T-cell (primary cell): ENCODE measurements at places on chromosomes 1 and 21.

GRCh38 chr1:62955666-62956065 lies 171.7 kb downstream of the ATG4C start:
- DNase-seq, result no peak

DNA sequence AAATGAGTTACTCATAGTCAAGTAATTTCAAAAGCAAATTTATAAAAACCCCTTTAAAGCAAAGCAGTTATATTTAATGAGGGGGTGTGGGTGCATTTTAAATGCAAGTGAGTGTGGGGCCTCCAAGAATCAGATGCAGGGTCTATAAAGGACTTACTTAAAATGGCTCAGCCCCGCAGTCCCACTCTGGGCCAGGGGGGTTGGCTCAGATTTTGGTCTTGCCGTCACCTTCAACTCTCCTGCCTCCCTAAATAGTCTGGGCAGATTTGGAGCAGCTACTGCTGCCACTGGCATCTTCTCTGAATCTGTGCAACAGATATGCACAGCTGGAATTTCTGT lies 16.2 kb downstream of the AMPD2 start:
- DNase-seq, result no peak

GRCh38 chr1:1894354-1895059 lies 3.6 kb upstream of the GNB1 start:
- DNase-seq, result no peak

GRCh38 chr1:10639011-10639774 lies 157.3 kb downstream of the CASZ1 start:
- no peak for DNase-seq

- DNase-seq, result no peak
Measured at GRCh38 chr1:163029901-163030300, 39.3 kb upstream of the RGS4 start.

DNA sequence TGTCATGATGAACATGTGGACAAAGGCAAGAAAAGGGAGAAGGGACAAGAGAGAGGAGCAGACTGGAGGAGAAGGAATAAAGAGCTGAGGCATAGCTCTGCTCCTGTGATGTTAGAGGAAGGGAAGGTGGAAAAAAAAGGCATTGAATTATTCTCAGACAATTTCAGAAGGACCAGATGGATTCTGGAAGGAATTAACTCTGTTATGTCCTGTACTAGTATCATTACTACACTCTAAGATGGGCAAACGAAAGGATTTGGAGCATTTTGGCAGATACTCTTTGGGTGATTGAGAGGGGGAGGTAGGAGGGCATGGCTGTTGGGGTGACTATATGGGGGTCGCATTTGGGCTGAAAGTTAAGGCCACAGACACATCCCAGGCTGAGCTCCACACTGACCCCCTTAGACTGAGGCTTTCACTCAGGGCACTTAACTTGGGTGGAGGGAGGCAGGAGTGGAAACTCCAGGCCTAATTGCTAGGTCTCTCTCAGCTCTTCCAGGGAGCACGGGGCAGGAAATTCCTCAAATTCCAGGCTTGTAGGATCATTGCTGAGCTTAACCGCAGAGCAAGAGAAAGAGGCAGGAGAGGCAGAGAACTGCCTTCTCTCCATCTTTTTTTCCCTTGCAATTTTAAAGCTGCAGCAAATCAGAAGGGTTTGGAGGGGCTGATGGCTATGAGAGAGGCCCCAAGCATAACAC lies 25.9 kb downstream of the KIRREL1 start:
- DNase-seq, result no peak

- DNase-seq, result peak; percentile 47
Measured at GRCh38 chr1:21368515-21369289, 71.2 kb upstream of the NBPF3 start.

DNA sequence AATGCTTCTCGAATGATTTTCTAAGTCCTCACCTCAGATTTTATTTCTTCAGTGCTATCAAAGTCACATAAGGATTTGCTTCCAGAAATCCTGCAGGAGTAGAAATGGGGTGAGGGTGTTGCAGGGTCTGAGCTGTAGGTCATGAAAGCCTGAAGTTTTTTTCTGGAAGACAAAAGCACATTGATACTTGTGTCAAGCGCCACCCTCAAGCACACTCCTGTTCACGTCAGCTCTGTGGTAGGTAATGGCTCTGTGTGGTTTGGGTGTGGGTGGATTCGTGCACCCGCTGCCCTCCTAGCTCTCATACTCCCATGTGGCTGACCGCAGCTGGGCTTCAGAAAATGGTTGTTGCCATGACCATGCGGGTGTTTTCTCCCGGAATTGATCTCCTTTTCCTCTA lies 39.9 kb downstream of the AKNAD1 start:
- no peak for DNase-seq
